Stimulated activated CD4-positive, alpha-beta T cell treated with anti-CD3 and anti-CD28 coated beads, Interleukin-15, amount 100 ng/mL, for 1 hour (primary cell): ENCODE measurements at places on chromosomes 12 and 14.
A peak's percentile ranks its signal among the peaks of the same experiment; 100 is the strongest.

DNA sequence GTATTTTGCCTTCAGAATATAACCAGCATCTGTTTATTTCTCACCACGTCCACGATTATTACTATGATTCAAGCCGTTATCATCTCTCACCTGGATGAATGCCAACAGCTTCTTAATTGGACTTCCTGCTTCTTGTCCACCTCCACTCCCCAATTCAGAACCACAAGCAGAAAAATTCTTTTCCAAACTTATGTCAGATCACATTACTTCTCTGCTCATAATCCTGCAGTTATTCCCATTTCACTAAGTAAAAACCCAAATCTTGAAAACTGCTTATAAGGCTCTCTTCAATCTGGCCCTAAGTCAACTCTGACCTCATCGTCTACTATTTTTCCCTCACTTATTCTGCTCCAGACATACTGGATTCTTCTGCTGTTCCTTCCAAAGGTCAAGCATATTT, 2.0 kb downstream of the CRY1 start:
- no peak for DNase-seq

DNA sequence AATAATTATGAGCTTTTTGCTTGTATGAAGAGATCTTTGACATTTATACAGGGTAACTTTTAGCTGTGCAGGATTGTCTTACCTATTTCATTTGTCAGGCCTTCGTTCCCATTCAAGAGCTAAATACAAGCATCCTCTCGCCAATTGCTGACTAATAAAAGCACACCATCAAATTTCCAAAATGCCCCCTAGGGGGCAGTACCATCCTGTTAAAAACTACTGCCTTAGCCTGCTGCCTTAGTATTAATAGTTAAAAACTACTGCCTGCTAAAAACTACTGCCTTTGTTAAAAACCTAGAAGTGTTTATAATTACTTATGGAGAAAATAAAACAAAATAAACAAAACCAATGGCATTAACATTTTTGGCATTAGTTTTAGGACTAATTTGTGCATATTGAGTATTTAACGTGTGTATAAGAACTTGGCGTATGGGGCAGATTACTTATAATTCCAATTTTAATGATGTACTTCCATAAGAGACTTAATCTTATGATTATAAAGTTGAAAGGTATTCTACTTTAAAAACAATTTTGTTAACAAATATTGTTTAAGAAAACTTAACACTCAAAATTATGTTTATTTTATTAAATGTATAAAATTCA, 3.0 kb upstream of the IFI27L2 start:
- peak; percentile 21 for DNase-seq

DNA sequence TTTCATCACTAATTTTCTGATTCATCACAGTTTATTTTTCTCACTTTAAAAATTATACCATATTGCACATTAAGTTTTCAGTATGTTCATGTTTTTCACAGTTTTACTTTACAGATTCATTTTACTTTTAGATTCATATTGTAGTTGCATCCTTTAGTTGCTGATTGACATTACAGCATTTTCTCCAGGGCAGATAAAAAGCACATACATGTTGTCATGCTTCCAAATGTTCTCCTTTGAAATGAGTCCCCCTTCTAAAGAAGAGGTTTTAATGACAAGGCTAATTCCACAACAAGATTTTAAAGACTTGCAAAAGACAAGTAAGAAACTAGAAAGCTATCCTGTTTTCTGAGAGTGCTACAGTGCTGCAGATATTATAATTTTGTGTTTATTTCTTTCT, 72.1 kb upstream of the RASSF8 start:
- DNase-seq: no peak

- DNase-seq: no peak
Observed at GRCh38 chr12:128949086-128949485, 95.8 kb downstream of the GLT1D1 start.

- no peak for DNase-seq
Observed at GRCh38 chr14:84202486-84202885, 1327.5 kb upstream of the FLRT2 start.

GRCh38 chr12:101018540-101018939, 191.5 kb downstream of the SLC5A8 start:
- no peak for DNase-seq

GRCh38 chr12:12757121-12757520, 28.3 kb upstream of the APOLD1 start:
- DNase-seq: no peak

GRCh38 chr14:104420990-104421389, 158.6 kb upstream of the C14orf180 start:
- DNase-seq: no peak

DNA sequence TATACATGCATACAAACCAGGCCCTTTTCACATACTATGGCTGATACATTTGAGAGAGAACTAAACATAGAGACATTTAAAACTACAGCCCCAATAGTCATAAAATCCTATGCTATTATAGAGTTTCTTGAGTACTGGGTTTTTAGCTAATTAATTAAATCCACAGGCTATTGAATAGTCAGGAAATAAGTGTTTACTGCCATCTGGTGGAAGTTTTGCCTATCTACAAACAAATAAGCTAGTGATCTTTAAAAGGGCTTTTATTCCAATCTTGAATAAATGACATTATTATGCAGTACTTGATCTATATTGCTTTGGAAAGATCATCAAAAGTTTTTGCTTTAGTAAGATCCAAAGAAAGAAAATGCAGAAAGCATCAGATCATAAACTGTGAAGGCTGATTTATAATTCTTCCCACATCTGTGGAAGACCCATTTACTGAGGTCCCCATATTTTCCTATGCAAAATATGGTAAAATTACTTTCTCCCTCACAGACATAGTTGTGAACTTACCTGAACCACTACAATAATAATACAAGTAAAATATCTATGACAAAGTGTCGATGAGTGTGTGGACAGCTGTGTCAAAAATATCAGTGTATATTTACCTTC, 131.3 kb downstream of the ITPR2 start:
- DNase-seq: no peak

GRCh38 chr14:70563869-70564268, 29.1 kb upstream of the ADAM20 start:
- DNase-seq: no peak

- DNase-seq: no peak
Observed at GRCh38 chr12:25388183-25388582, 137.5 kb upstream of the KRAS start.

GRCh38 chr14:95463171-95463901, 53.1 kb downstream of the SYNE3 start:
- peak; percentile 18 for DNase-seq

DNA sequence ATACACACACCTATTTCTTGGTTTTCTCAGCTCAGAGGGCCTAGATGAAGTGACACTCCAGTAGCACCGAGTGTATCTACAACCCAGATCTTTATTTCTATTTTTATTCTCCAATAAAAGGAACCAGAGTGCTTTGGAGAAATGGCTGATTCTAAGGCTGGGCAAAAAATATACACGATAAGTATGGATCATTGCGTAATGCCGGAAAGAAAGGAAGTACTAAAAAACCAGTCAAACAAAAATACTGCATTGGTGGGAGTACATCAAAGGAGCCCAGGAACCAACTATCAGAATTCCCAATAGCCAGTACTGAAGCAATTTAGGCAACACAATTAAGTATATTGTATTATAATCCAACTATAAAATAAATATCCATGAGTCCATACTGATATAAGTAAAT, 400.9 kb upstream of the CCDC196 start:
- no peak for DNase-seq

DNA sequence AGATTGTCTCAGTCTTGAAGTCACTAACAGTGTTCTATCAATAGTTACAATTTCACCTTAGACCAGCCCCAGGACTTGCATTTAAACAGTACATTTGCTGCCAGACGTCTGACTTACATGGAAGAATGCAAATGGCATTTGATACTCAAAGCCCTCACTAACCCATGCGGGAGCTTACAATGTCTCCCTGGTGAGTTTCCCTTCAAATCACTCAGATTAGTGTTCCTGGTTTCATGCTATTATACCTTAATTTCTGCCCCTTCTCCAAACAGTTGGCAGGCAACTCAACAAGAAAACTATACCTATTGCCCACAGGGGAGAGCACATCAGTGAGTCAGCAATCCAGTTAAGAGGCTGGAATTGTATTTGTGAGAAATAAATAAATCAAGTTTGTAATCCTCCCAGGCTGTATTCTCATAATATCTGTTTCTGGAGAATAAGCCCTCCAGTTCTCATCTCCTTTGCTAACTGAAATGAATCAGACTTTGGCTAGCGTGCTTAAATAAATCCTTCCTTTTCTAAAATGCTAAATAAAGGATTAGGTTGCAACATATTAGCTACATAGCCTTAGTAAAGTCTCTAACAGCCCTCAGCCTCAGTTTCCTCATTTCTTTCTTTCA, 23.7 kb downstream of the GSTZ1 start:
- DNase-seq: no peak

DNA sequence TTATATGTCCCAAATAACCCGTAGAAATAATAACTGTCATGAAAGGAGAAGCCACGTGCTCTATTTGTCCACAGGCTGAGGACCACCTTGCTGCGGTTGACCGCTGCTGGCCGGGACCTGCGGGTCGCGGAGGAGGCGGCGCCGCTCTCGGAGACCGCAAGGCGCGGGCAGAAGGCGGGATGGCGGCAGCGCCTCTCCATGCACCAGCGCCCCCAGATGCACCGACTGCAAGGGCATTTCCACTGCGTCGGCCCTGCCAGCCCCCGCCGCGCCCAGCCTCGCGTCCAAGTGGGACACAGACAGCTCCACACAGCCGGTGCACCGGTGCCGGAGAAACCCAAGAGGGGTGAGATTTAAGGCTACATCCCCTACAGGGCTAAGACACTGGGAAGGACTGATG, 21.0 kb downstream of the RPGRIP1 start:
- peak; percentile 3 for DNase-seq
